ENCODE measurements at places on chromosomes 6 and 20. TPM values are rescaled to one million over a fixed set of nuclear protein-coding genes. Genes with fewer than 3 reads are reported as not detected.

JAG1 gene
- total RNA-seq, result 20.8 TPM

GRCh38 chr6:34343806-34344205 is 48.7 kb downstream of the NUDT3 start:
- DNase-seq, result no peak

- no peak for DNase-seq
Measured at GRCh38 chr20:34945315-34946077, 10.1 kb downstream of the GSS start.

DNA sequence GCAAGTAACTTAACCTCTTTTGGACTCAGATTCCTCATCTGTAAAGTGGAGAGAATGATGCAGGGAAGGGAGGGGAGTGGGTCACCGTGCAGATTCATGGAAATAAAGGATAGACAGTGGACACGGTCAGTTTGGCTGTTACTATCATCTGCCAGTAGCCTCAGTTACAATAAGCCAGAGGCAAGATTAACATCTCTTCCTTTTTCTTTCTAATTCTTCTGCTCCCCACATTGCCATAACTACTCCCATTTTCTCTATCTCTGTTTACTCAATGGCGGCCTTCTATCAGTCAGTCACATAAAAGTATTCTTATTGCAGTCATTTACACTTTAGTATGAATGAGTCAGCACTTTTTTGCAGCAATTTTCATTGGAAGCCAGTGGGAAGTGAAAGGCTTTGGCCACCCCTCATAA is 49.2 kb downstream of the PPP1R16B start:
- no peak for DNase-seq

DNA sequence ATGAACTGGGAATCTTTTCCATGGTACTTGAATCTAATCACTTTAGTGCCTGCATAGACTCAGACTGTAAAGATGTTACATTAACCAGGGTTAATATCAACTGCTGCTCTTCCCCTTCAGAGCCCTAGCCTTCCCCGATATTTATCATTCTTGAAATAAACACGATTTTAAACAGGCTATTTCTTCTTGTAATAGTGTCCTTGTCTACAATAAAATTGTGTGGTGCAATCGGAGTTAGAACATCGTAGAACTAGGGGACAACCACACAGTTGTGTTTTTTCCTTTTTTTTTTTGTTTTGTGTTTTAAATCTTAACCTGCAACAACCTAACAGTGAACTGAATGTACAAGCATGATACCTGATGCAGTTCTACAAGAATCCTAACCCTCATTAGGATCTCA is 4.5 kb downstream of the GJA1 start:
- no peak for DNase-seq

DNA sequence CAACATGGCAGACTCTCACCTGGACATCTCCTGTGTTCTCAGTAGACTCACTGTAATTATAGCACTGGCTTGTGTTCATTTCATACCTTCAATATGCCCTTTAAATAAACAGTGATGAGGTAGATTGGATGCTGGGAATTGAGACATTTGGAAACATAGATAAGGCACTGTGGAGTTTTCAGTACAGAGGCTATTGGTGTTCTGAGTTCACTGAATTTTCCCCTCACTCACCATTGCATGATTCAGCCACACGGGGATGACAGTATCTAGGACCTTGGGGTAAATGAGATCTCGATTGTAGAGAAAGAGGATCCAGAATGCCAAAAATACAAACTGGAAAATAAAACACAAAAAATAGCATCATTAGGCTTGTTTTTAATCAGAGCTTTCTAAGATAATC is 12.6 kb downstream of the ADTRP start:
- DNase-seq, result no peak

All from endodermal cell (in vitro differentiated cells).